ENCODE measurements at places on chromosomes 13 and 19.

- no peak for DNase-seq
Observed at GRCh38 chr13:91326146-91326545, 21.3 kb upstream of the MIR17HG start.

DNA sequence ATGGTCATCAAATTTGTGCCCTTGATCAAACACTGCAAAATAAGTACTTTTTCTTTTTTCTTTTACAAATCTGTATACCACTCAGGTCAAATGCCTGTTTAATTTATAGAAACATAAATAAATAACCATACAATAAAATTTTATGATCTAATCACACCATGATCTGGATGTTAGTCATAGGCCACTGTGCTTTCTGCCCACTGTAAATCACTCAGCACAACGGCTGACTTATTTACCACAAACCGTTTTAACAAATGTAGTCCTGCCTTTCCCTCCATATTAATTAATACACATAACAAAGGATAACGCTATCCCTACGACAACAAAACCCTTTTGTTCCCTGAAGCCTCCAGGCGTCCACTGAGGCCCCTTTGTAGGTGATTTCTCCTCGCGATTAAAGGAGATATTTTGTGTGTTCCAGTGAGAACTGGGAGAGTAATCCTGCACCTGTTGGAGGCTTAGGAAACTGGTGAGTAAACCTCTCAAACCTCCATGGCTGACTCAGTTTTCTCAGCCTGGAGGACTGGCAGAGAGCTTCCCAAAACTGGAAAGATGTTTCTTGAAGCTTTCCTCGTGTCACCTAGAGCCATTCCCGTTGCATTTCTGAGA, 477.1 kb upstream of the SGCG start:
- DNase-seq = no peak

DNA sequence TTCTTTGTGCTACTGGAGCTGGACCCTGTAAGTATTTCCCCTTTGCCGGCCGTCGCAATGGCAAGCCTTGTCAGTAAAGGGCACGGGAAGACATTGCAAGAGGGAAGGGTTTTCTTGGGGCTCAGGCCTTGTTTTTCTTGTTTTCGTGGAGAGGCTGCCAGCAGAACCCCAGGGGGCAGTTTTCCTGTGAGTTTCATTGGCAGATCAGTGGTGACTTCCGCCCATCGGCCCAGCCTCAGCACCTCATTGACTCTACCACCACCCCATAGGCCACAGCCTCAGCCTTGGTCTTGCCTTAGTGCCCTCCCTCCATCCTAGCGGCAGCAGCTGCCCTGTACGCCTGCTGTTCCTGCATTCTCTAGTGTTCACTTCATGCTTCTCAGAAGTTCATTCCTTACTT, 61.5 kb downstream of the GJA3 start:
- DNase-seq = no peak

DNA sequence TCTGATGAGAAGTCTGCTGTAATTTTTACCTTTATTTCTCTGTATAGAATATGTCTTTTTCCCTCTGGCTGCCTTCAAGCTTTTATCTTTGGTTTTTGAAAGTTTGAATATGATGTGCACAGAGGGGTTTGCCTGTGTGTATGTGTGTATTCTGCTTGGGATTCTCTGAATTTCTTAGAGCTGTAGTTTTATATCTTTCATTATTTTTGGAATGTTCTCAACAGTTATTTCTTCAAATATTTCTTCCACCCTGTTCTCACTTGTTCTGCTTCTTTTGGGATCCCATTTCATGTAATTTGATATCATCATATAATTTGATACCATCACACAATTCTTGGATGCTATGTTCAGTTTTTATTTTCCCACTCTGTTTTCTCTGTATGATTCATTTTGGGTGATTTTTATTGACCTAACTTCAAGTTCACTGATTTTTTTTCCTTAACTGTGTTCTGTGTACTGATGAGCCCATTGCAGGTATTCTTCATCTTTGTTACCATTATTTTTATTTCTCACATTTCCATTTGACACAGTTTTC, 7.5 kb downstream of the COG3 start:
- no peak for DNase-seq

DNA sequence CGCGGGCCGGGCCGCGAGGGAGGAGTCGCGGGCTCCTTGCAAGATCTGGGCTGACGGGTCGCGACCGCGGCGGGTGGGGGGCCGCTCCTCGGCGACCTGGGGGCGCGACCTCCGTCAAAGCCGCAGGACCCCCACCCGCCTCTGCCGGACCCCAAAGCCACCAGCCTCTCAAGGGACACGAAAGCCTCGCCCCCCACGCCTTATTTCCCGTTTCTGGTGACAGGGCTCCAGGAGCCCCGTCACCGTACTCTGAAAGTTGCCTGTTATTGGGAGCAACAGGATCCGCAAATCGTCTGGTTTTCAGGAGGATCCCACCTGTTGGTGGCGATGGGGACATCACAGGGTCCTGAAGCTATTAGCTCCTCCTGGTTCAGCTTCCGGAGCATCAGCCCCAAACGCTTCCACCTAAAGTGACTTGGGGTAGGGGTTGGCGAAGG, 530 bp downstream of the MAU2 start:
- DNase-seq = no peak

DNA sequence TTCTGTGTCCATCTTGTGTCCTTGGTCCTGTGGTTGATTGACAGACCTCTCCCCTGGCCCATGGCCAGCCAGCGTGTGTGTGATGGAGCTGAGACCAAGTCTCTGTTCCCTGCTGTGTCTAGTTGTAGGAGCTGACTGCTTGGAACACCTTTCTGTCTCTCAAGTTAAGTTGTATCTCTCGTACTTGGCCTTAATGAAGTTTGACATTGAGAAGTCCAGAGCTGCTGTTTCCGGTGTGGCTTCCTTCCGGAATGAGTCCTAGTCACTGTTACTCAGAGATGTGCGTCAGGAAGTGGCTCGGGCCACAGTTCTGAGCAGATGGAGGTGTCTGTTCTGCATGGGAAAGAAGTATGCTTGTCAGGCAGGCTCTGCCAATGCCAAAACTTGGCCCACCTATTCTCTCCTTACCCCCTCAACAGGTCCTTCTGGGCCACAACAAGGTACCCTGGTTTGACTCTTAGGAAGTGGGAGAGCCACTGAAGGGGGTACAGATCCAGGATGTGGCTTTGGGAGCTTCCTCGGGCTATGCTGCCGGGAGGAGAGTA, 54.3 kb downstream of the GATAD2A start:
- DNase-seq = peak; percentile 64

DNA sequence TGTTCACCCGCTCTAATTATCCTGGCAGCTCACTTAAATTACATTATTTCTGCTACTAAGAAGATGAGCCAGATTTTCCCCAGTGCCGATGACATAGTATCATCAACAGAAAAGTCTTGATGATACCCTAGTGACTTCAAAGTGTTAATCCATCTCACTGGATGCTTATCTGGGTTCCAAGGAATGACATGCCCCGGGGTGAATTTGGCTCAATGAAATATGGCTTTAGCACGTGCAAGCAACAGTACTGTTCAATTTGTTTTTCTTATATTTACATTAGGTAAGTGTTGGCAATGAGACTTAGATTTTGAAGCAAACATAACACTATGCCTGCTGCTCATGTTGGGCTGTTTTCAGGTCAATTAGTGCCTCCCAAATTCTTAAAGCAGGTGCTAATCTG, 548.2 kb upstream of the SLITRK1 start:
- DNase-seq = no peak

DNA sequence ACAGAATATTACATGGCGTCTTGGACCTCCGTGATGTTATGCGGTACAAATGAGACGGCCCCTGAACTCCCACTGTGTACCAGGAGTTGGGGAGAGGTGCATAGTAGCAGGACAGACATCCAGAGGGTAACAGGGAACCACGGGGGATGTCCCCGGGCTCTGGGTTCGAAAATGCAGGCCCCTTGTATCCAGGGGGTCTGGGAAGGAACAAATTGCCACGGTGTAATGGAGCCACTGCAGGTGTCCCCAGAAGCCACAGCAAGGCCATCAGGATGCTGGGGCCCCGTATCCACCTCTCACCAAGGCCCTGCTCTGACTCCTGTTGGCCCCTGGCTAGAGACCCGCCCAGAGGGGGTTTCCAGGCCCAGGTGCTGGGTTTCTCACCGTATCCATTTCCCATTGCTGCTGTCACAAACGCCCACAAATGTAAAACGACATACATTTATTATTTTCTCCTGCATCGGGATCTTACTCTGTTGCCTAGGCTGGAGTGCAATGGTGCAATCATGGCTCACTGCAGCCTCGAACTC, 77.8 kb downstream of the INSR start:
- DNase-seq = no peak

GRCh38 chr13:44857061-44857460, 132.2 kb downstream of the NUFIP1 start:
- DNase-seq = no peak

GRCh38 chr13:108283110-108283509, 13.6 kb downstream of the TNFSF13B start:
- DNase-seq = no peak

- peak; percentile 39 for DNase-seq
Observed at GRCh38 chr19:10271543-10272086, 695 bp downstream of the ICAM1 start.

DNA sequence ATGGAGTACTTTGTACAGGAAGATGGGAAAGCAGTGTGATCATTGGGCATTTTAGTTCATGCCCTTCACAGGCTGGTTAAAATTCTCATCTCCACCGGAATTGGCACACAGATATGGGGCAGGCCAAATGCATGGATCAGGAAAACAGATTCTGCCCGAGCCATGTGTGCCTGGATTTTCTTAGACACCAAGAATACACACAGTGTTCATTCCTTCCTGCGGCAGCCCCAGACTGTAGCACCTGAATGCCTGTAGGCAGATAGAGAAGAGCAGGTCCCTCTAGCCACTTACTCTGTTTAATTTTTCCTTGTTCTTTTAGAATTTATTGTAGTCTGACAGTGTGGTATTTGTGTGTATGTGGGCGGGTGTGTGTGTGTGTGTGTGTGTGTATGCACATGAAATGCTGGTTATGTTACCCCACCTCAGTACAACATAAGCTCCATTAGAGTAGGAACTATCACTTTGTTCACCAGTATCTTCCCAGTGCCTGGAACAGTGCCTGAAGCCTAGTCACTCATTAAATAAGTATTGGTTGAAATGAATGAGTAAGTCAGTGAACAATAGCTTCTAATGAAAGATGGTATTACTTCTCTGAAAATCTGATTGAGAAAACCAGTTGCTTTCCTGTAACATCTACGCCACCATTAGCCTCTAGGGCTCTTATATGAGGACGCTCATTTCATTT, 41.7 kb downstream of the FRY start:
- no peak for DNase-seq

GRCh38 chr19:20912973-20913372, 10.1 kb upstream of the ZNF85 start:
- no peak for DNase-seq

DNA sequence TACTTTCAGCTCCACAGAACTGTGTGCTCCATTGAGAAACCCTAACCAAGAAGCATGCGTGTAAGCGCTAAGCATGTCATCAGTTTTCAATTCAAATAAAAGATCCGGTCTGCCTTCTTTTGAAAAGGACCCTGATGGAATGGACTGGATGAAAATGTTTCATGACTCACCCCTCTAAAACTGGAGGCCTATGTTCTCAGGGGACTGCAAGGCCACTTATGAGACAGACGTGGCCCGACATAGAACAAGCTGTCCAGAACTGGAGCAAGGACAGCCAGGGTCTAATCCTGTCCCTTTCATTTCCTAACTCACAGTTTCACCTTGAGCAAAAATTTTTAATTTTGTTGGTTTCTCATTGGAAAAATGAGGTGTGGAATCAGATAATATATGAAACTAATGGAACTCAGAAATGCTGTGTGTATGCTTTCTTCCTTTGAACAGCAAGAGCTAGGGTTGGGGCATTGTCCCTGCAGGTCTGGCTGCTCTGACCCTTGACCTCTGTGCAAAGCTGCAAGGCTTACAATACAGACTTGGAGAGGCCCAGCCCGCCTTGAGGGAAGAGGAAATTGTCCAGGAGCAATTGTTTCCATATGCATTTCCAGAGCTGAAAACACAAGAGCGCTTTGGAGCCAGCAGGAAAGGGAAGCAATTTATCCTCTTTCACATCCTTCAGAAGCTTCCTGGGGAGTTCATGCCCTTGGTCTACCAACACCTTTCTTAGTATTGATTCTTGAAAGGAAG, 553.4 kb upstream of the KLF12 start:
- DNase-seq = no peak

DNA sequence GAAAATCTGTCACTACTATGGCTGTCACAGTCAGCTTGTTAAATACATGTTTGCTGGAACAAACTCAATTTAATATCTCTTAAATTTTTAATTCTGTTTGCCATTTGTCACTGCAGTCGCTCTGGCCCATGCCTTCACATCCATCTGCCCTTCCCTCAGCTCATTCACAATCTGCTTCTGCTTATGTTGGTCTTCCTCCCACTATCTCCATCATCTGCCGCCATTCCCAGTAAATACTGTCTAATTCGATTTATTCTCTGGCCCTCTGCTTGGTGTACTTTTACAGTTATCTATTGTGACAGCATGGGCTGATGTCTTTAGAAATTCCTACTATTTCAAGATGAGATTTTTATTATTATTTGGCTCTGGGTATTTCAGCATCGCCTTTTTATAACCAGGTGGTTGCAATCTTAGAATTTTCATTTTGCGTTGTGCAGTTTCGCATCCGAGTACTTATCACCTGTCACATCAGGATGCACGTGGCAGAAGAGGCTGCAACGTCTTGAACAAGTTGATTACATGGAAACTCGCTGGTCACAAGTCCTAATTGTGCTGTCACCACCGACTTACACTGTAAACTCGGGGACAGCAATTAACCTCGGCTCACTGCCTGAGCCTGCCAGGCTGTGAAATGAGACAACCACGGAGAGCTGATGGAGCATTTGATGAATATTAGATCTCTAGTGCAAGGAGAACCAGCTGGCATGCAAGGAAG, 158.4 kb downstream of the MYO16 start:
- DNase-seq = no peak

DNA sequence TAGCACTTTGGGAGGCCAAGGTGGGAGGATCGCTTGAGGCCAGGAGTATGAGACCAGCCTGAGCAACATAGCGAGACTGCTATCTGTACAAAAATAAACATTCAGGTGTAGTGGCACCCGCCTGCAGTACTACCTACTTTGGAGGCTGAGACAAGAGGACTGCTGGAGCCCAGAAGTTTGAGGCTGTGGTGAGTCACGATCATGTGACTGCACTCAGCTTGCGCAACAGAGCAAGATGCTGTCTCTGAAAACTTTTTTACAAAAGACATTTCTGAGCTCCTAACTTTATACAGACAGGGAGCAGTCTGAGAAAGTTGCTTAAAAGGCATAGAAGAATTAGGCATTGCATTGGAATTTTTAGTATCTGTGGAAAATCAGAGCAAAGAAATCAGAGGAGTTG, 10.4 kb upstream of the TBC1D4 start:
- no peak for DNase-seq

GRCh38 chr19:17932485-17933338, at the start of gene CCDC124:
TSS of gene CCDC124 (plus strand) at chr19:17933015. CDS start at chr19:17936421, 3,406 bp downstream.
- peak; percentile 84 for DNase-seq

DNA sequence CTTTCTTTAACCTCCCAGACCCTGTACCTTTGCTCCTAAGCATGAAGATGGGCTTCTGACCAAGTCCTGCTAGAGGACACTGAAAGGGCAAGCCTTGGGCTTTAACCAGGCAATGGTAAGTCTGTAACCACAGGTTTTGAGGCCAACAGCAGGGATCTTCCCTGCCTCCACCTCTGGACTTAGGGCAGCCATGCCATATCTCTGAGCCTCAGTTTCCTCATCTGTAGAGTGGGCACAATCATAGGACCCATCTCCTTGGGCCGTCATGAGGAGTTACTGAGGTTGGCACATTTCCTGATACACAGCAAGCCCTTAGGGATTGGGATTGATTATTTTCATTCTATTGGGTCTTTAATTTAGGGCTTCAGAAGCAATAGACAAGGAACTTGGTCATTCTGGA, 14.7 kb downstream of the KLK1 start:
- DNase-seq = no peak

Data from T-helper 22 cell (primary cell).